ENCODE measurements at places on chromosomes 12 and 14.

GRCh38 chr14:23093991-23094665 lies 808 bp downstream of the ACIN1 start:
- DNase-seq = no peak

DNA sequence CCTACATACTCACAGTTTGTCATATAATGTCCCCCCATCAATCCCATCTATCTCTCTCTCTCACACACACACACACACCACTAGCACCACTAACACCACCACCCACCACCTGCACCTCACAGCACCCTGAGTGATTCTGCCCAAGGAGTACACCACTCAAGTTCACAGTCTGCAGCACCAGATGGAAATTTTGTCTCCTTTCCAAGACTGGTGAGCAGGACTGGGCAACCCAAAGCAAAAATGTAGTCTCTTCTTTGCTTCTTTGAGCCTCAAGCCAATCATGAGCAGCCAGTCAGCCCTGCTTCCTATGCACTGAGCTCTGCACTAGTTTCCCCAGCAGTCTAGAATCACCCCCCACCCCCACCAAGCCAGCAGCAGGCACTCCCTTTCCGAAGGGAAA lies 15.0 kb upstream of the ARMH4 start:
- DNase-seq = no peak

GRCh38 chr12:131222329-131223139 lies 268.8 kb downstream of the ADGRD1 start:
- DNase-seq = no peak

- DNase-seq = no peak
Measured at GRCh38 chr14:75011356-75011994, 8.8 kb downstream of the EIF2B2 start.

DNA sequence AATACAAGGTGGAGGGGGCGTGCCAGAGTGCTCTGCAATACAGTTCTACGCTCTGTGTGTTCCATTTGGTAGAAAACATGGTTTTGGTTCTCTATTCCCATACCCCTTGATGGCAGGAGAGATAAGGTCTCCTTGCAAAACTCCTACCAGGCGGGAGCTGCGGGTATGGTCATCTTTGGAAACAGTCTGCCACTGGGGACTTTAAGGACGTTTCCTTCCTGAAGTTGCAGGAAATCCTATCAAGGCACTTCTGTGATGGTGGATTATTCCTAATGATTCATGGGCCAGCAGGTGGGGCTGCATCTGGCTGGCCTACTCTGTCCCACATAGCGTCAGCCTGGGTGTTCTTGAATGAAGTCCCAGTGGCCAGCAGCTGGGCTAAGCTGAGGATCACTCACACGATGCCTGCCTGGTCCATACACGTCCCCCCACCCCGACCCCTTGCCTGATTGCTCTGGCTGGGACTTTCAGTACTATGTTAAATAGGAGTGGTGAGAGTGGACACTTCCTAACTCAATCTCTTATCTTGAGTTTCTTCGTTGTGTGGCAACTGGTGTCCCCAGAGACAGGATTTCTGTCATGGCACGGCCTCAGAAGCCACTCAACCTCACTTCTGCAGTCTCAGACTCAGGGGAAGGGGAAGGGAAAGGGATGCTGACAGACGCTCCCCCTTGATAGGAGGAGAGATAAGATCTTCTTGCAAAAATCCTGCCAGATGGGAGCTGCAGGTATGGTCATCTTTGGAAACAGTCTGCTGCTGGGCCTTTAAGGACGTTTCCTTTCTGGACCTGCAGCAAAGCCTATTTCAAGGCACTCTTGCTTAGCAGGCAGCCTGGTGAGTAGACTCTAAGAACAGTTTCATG lies 61.0 kb upstream of the FKBP4 start:
- DNase-seq = no peak

DNA sequence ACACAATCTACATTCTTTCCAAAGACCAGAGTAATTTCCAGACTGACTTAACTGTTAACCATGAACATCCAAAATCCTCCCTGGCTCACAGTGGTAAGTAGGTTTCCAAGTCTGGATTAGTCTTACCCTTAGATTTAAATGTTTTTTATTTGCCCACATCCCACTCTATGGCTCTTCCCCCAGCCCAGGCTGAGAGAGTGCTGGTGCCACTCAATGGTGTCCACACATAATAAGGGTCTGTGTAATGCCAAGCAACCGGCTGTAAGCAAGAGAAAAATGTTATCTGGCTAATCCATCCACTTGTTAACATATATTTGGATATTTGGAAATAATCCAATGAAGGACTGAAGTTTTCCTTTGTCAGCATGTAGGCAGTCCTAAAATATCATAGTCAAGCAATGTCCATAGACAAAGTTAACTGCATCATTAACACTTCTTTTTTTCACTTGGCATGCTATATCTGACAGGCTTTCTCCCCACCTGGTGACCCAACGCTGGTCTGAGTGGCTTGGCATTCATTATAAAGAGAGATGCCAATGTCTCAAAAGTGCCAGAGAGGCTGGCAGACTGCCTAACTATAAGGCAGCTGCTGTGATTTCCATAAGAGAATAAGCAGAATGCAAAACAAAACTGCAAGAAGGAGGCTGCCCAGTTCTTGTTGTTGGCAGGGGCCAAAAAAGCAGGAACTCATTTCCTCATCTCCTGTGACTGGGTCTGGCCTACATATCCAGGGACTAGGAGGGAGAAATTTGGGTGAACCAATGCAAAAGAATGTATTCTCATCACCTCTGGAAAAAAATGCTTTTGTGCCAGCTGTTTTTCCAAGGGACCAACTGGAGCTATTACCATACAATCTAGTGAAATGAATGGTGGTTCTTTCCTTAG lies 13.9 kb upstream of the HOXC13 start:
- DNase-seq = no peak

DNA sequence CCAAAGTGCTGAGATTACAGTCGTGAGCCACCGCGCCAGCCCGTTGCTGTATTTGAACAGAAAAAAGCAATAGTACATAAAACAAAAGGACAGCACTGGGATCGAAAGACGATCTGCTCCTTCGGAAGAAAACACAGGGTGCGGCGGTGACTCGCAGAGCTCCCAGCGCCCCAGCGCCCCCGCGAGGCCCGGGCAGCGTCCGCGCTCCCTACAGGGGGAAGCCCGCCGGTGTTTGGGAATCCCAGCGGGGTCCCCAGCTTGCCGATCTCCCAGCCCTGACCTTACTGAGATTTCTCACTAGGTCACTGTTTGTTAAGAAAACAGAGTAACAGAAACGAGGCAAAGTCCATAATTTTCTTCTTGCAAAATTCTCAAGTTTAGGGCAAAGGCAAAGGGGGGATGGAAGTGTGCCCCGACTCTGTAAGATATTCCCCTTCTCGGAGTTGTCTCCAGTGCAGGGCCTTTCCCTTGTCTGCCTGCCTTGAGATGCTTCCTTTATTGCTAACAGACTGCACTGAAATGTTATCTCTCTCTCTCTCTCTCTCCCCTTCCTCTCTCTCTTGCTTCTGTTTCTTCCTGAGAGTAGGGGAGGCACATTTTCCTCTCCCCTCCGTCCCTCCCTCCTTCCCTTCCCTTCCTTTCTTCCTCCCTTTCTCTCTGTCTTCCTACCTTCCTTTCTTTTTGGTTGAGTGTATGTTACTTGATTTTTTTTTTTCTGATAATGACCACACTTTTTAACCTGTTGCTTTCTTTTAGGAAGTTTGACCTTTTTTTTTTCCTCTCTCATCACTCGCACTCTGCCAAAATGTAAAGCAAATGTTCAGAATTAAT lies 91.9 kb downstream of the TMEM30B start:
- no peak for DNase-seq

DNA sequence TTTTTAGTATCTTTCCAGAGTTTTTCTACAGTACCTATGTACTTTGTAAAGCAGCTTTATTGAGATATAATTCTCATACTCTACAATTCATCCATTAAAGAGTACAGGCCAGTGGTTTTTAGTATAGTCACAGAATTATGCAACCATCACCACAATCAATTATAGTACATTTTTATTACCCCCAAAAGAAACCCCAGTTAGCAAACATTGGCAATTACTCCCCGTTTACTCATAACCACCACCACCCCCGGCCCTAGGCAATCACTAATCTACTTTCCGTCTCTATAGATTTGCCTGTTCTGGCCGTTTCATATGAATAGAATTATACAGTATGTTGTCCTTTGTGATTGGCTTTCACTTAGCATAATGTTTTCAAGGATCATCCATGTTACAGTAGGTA lies 119.8 kb downstream of the KICS2 start:
- DNase-seq = no peak

DNA sequence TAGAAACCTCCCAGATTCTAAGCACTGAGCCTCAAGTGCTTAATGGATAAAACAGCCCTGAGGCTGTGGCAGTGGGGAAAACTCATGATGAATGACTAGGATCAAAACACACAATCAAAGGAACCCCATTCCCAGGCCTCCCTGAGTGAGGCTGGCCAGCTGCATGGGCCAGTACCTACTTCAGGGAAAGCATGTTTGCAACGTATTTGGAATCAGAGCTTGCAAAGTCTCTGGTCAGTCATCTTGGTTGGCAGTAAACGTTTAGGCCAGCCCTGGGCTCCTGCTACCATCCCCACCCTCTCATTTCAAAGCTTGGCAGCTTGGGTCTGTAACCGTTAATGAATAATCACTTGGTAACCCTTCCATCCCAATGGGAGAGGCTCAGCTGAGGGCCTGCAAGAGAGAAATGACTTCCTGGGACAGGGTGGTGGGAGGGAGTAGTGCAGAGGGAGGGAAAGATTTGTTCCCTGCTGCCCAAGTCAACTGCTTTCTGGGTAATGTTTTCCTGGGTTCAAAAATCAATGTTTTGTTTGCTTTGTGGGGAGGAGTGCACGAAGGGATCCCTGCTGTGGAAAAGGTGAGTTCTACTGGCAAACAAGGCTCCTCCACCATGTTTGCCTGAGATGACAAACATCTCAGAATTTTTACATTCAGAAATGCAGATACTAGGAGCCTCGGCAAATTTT lies 2.0 kb upstream of the RNASE8 start:
- DNase-seq = no peak

- DNase-seq = no peak
Measured at GRCh38 chr14:23052182-23052623, 5.1 kb downstream of the CDH24 start.

DNA sequence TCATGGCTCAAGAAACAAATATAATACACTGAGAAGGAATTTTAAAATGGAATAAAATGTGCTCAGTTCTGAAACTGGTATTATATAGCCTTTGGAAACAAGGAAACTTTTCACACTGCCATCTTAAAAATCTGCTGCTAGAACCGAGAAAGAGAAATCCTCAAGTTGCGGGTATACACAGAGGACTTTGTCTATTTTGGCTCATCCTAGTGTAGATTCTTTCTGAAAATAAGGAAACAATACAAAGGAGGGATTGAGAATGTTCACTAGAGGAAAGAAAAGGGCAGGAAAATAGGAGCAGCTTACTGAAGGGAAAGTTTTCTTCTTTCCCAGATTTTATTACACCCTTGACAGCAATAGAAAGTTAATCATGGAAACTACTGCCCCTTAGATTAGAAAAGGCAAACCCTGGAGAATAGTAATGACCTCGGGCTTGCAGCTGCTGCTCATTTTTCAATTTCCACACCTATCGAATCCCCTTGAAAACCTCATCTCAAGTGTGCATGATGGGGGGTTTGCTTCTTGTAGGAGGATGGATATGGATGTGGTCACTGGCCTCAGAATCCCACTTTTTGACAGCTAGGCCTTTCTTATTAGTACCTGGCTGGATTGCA lies 104.6 kb downstream of the DAAM1 start:
- DNase-seq = no peak

DNA sequence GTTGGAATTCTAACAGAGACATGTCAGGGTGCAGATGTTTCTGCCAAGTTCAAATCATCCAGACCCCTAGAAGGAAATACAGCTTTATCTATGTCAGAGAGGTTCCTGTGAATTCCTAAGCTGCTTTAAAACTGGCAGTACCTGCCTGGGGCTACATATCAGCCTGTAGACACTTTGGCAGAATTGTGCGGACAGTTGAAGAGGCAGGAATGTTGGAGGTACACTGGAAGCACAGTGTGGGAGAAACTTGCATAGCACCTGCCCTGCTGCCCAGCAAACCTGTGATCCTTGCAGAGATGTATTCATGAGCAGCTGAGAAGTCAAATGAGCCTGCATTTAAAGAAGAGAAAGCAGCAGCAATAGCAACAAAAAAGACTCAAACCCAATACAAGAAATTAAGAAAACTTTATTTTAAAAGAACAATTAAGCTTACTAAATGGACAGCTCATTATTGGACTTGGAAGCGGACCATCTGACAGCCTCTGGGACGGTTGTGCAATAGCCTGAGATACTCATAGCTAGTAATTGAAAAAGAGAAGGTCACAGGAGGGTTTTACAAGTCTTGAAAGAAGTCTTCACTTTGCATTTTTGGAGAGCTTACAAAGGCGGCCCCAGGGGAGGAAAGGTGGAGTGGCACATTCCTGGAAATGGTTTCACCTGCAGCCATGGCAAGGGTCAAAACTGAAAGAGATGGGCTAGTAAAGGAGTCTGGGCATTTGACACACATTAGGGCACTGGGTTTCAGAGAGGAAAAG lies 280.9 kb upstream of the FLRT2 start:
- DNase-seq = no peak

GRCh38 chr12:54858562-54858961 lies 4.2 kb downstream of the MUCL1 start:
- DNase-seq = no peak

GRCh38 chr12:27014859-27015729 lies 910 bp upstream of the TM7SF3 start:
- DNase-seq = no peak

- DNase-seq = no peak
Measured at GRCh38 chr14:90846511-90846910, 30.3 kb upstream of the TTC7B start.
